Muscle of leg (tissue), 16 donors: ENCODE measurements at places on chromosomes 11 and 22.

DNA sequence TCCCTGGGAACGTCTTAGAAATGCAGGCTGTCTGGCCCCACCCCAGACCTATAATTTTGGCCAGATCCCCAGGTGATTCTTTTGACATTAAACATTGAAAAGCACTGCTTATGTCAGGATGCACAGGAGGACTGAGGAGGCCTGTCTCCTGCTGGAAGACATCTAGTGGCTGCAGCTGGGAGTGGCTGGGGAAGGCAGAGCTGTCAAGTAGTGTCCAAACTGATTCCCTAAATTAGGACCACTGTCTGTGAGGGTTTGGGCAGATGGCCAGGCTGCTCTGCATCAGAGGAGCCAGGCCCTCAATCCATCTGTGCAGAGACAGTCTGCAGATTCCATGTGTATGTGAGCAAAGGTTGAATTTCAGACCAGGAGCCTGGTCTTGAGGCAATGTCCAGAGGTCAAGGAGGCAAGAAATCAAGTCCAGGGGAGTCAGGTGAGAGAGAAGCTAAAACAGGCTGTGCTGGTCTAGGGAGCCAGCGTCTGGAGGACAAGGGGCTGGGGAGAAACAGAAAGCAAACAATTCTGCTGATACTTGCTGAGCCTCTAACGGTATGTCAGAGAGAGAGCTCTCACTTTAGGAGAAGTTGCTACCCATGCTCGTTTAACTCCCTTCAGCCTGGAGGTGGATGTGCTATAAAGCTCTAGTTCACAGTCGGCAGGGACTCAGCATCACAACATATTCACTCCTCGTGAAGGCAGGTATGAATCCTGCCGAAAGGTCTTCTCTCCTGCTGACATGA, 15.3 kb upstream of the SYTL2 start:
- peak; percentile 71 for DNase-seq

GRCh38 chr11:33449798-33450197, 192.6 kb downstream of the HIPK3 start:
- DNase-seq: no peak

DNA sequence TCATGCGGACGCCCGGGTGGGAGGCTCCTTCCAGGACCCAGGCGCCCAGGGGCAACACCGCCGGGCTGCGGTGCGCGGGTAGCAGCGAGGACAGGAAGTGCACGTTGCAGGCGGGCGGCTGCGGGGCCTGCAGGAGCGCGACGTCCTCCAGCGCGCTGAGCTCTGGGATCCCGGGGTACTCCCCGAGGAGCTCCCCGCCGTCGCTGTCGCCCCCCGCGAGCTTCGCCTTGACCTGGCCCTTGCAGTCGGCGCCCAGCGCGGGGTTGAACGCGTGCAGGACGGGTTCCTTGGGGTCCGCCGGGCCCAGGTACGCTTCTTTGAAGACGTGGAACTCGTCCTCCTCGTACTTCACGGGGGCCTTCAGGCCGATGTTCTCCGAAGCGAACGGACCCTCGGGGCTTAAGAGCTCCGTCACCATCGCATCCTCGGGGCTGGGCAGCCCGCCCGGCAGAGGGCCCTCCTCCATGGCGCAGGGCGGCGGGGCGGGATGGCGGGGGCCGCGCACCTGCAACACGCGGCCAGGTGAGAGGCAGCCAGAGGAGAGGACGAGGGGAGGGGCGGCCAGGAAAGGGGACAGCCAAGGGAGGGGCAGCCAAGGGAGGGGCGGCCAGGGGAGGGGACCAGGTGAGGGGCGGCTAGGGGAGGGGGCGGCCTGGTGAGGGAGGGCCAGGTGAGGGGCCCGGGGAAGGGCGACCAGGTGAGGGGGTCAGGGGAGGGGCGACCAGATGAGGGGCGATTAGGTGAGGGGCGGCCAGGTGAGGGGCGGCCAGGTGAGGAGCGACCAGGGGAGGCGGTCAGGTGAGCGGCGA, 921 bp downstream of the TESMIN start:
- DNase-seq: peak; percentile 22

GRCh38 chr11:75463106-75463774, 30.2 kb upstream of the KLHL35 start:
- DNase-seq: peak; percentile 41

- no peak for DNase-seq
Measured at GRCh38 chr11:61683961-61684869, 4.0 kb downstream of the DAGLA start.

DNA sequence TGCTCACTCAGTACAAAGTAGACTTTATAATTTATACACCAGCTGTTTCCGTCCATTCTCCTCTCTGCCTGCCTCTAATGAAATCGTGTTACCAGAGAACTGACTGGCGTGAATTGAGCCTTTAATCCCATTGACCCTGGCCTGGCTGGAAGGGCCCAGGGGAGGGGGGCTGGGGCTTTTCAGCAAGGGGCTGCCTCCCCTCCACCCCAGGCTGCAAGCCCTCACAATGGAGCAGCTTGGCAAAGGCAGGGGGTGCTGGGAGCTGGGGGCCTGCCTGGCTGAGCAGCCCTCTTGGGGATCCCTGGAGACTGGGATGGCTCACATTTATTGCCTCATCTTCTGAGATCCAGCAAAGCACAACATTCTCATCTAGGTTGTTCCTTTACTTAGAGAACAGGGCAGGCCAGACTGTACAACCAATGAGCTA, 25.8 kb upstream of the LMO1 start:
- DNase-seq: peak; percentile 28
